ENCODE measurements at places on chromosomes 7 and 10.

DNA sequence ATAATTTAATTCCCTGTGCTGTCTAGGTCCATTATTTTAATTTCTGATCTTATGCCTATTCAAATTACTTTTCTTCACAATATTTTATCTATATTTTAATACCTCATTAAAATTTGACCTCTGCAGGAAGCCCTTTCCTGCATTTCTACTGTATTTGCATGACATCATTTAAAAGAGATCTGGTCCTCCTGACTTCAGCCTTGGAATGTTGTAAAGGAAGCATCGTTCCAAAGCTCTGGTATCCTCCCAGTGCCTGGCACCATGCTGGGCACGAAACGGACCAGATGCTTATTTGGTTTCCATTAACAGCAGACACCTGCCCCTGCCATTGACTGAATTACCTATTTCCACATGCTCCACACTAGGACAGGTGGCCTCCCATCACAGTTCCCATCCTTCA lies 247.5 kb downstream of the KLF6 start:
- DNase-seq = no peak

DNA sequence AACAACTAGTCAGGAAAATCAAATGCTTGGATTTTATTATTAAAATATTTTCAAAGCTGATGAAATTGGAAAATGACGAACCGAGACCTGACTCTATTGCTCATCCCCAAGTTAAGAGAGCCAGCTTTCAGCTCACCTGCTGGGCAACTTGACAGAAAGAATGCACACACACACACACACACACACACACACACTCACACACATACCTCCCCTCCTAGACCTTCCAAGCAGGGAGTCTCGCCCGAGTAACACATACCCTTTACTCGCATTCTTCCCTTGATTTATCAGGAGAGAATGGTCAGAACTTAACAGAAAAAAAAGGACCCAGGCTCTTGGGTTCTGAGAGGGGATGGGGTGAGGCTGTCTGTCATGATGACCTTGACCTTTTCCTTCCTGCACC lies 19.1 kb downstream of the GPRIN2 start:
- no peak for DNase-seq

DNA sequence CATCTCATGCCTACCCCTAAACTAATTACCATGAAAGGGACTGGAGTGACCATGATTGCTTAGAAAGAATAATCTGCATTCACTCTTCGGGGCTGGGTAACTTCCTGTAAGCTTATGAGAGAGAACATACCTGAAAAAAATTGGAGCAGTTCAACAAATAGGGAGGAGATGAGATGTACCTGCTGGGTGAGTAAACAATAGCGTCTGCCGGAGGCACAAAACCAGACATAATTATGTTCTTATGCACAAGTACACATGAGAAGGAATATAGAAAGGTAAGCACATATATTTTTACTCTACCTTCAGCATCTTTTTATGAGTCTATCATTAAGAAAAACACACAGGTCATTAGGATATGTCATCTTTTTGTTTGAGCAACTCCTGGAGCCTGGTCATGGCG lies 224.6 kb upstream of the FERD3L start:
- DNase-seq = no peak

DNA sequence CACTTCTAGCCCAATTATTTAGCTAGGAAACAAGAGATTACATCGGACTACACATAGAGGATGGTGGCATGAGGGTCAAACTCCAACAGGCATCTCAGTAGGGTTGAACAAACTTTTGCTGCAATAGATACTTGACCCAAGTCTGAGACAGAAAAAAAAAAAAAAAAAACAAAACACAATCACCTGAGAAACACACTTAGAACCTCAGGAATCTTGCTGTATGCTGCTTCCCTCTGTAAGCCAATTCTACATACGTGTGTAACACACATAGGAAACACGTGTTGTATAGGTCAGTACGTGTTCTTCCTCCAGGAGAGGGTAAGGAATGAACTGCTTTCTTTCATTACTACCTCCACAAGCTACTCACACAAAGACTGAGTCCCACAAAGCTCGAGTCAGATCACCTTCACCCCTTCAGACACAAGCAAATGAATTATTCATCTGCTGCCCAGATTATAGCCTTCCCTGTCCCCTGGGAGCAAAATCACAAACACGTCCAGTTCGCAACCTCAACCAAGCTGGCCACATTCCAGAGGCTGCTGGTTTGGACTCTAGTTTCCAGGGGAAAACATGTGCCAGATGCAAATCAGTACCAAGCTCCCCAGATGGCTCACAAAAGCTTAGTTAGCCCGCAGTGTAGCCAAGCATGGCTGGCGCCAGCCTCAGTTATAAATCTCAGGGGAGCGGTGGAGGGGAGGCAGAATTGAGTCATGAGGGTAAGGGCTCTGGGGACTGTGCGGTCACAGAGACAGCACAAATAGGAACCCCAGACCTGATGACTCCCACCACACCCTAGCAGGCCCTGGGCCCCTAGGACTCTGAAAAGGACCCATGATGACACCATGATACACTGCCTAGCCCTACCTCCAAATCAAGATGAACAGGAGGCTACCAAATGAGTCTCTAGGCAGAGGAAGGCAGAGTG lies 15.1 kb downstream of the PSAP start:
- DNase-seq = no peak

DNA sequence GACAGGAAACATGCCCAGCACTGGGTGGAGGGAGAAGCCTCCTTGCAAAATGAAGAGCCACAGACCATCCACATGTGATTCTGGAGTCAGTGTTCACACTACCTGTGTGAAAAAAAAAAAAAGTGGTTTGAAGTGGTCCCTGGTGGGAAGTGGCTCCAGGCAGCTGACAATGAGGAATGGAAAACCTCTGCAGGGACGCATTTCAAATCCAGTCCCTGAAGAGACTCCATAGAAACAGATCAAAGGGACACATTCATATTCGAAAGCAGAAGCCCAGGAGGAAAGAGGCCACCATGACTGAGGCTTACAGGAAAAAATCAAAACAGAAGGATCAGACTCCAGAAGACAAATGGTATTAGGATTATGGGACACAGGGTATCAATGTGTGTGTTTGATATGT lies 11.5 kb upstream of the TCERG1L start:
- DNase-seq = no peak

Measured in OCI-M1 (cell line).